ENCODE measurements at places on chromosomes 11 and 22.

- no peak for DNase-seq
These were observed 21.6 kb upstream of the RIC3 start for GRCh38 chr11:8190431-8190830.

DNA sequence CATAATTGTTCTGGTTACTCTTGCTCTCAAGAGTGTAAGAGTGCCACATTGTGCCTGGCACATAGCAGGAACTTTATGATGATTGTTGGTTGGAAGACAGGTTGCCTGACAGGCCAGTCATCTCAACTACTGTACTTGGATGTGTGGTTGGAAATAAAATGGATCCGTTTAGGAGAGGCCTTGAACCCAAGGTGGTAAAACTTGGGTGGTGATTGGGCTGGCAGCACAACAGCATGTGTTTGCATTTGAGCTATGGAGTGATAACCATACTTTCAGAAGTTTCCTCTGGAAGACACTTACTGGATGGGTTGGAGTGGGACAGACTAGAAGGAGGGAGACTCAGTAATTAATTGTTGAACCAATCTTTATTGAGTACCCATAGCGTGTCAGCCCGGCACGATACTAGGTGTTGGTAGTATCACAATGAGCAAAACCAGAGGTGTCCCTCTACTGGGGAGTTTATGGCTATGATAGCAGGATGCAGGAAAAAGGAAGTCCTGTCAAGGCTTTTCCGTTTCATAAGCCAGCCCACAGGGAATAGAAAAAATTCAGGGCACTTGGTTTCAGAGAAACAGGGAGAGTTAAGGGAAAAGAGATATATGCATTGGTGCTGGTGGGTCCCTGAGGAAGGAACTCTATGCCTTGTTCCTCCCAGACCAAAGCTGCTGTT lies 3.1 kb upstream of the TMEM109 start:
- no peak for DNase-seq

GRCh38 chr11:87739766-87740165 lies 435.5 kb downstream of the RAB38 start:
- DNase-seq: no peak

DNA sequence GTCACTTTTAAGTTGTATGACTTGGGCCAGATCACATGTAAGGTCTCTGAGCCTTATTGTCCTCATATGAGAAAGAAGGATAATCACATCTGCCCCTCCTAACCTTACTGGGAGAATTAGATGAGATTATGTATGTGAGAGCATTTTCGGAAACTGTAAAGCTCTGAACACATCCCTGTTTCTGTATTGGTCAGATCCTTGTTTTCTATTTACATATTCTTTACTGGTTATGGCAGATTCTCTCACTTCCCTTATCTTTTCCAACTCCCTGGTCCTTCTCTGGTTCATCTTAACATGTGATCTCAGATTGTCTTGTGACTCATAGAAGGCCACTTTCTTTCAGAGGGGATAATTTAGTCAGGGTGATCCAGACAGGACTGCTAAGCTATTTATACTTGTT lies 41.8 kb downstream of the CCDC81 start:
- DNase-seq: no peak

- DNase-seq: peak; percentile 92
These were observed 90.4 kb upstream of the PARVA start for GRCh38 chr11:12287009-12287373.

DNA sequence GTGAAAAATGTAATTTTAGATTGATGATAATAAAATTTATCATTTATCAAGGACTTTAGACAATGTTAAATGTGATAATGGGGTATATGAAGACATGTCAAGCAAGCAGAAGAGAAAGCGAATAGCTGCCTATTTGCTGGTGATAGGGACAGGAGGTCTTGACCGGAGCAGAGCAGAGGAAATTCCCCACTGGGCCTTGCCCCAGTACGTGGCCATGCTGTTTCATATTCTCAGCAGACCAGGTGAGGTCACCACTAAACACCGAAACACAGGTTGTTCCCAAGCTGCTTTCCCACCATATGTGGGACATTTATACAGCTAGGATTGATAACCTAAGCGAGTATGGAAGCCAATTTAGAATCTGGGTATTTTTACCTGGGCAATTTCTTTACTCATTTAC lies 1629.6 kb downstream of the FAM181B start:
- no peak for DNase-seq

DNA sequence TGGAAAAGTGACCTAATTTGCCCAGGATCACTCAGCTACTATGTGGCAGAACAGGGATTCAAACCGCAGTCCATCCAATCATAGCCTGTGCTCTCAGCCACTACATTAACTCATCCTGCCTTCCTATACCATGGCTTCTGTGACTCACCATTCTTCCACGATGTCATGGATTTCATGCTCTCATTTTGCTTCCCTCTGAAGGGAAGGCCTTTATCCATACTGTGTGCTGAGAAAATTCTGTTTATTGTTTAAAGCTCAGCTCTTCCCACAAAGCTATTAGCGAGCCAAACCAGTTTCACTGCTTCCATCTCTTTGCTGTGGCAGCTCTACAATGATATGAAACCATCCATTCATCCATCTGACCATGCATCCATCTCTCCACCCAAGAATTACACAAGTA lies 289.9 kb downstream of the TENM4 start:
- DNase-seq: no peak

DNA sequence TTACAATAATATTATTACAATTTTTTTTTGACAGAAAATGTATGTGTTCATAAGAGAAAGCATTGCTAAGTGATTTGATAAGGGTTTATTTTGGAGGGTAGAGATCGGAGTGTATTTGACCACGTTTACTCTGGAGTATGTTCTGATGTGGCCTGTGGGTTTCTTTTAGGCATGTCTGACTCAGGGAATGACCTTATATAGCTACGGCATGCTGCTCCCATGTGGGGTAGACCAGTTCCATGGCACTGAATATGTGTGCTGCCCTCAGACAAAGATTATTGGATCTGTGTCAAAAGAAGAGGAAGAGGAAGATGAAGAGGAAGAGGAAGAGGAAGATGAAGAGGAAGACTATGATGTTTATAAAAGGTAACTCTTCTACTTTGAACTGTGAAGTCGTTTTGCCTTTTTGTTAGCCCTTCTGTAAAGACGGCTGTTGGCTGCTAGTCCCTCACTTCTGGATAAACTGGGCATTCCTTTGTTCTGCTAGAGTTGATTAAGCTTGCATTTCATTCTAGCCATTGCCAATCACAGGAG lies 38.1 kb upstream of the ST14 start:
- DNase-seq: peak; percentile 35

DNA sequence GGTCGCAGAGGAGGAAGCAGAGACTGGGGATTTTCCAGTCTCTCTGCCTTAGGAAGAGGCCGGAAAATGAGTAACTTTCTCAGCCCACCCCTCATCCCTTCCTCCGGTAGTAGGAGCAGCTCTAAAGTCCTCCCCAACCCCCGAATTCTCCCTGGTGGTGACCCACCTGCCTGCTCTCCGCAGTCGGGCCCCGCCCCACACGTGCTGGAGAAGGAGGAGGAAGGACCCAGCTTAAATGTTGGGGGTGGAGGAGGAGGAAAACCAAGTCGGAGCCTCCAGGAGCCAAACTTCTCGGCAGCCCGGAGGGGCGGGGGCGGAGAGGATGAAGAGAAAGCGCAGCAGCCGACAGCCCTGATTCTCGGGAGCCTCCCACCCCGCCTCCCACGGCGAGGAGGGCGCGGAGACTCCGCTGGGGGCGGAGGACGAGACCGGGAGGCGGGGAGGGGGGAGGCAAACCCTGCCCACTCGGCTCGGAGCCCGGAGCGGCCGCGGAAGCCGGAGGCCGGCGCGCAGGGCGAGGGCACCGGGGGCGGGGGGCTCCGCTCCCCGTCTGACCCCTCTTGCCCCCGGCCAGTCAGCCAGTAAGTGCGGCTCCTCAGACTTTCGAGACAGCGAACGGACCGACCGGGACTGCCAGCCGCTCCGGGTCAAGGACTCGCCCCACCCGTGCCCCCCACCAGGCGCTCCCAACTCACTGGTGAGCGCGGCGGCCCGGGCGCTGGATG lies at the start of gene TPBGL:
Gene TPBGL, plus strand, starts transcription at position 464 of the 725 bp plus-strand sequence. CDS start 276 bp downstream, outside the sequence.
- no peak for DNase-seq

GRCh38 chr11:69211920-69212797 lies 56.4 kb downstream of the SMIM38 start:
- no peak for DNase-seq

DNA sequence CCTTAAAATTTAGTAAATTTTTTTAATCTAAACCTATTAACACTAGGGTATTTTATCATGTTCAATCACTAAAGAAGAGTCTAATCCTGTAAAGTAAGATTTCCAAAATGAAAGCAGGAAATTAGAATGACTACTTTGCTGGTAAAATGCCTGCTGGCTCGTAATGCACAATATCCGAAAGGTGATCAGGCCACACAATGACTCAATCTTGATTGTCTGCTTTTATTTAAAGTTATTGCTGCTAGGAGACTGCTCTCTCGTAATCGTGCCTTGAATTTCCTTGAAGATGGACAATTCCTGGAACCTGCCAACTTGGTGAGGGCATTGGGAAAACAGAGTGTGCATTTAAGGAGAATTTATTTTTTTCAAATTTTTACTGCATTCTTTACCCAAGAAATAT lies 1786.5 kb upstream of the RAG2 start:
- DNase-seq: no peak

DNA sequence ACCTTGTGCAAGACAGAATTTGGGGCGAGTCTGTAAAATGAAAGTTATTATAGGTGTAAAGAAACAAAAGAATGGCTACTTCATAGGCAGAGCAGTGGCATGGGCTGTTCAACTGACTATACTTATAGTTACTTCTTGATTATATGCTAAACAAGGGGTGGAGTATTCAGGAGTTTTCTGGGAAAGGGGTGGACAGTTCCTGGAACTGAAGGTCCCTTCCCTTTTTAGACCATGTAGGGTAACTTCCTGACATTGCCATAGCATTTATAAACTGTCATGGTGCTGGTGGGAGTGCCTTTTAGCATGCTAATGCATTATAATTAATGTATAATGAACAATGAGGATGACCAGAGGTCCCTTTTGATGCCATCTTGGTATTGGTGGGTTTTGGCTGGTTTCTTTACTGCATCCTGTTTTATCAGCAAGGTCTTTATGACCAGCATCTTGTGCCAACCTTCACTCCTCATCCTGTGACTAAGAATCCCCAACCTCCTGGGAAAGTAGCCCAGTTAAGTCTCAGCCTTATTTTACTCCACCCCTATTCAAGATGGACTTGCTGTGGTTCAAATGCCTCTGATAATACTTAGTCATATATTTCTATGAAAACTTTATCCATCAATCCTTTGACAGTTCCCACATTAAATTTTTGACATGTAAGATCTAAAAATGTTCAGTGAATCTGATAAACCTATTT lies 118.6 kb downstream of the ARHGAP42 start:
- DNase-seq: peak; percentile 39
